ENCODE measurements at places on chromosomes 4 and X.

DNA sequence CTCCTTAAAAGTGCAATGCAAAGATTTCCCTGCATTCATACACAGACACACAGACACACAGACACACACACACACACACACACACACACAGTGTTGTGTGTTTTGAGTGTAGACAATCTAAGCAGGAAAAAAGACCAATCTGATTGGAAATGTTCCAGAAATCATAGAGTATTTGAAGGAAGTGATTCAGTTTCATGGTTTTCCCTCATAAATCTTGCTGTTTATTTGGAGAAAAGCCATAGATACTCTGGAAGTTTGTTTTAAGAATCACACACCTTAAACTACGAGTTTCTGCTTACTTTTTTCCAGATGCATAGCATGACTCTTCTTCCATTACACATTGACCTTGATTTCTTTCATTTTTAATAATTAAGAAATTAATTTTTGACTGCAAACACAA, 298.5 kb upstream of the BMP3 start:
- DNase-seq, result no peak

DNA sequence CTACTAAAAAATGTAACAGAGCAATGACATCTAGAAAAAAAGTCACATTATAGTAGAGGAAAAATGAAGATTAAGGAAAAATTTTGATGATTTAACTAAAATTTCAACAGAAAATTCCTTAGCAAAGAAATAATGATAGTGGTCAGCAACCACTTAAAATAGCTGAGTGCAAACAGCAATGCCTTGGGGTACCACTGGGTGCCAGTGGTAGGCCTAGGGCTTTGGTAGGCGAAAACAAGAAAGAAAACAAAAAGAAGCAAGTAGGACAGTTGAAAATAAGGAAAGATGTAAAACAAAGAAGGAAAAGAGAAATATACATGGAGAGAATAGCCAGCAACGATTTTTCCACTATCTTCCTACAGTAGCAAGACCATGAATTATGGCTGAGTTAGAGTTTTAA, 313.5 kb upstream of the IRS4 start:
- DNase-seq, result no peak

DNA sequence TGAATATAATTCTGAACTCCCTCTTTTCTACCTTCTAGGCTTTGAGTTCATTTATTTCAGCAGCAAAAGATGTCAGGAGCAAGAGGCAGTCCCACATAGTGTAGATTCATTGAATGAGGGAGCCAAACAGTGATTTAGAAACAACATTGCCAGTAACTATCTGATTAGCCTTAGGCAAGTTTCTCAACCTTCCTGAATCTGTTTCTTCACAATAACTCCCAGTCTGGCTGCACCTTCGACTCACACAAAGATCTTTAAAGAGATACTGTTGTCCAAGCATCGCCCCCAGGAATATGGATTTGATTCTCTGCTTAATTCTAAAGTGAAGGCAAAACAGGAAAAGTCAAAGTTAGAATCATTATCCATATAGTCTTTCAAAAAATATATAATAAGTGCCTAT, 1026.2 kb downstream of the DMD start:
- DNase-seq, result no peak

- DNase-seq, result no peak
Measured at GRCh38 chrX:123743312-123743711, 10.5 kb upstream of the THOC2 start.

GRCh38 chrX:123590842-123591486, 141.9 kb downstream of the THOC2 start:
- DNase-seq, result no peak

DNA sequence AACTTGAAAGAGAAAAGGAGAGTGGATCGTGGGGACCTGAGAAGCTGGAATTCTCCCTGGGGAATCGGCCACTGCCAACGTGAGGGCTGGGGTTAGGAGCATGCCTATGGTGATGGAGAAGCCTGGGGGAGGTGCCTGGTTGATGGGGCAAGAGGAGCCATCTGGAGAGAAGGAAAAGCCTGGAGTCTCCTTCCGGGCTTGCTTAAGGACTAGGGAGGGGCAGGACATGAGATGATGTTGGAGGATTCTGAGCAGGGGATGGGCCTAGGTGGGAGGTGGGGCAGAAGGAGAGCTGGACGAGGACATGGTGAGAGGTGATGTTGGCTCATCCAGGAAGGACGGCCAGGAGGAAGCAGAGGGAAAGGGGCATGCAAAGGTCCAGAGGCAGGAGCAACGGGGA, 35.0 kb upstream of the GYG2 start:
- DNase-seq, result no peak

GRCh38 chr4:129394635-129395034, 298.7 kb downstream of the C4orf33 start:
- DNase-seq, result no peak

DNA sequence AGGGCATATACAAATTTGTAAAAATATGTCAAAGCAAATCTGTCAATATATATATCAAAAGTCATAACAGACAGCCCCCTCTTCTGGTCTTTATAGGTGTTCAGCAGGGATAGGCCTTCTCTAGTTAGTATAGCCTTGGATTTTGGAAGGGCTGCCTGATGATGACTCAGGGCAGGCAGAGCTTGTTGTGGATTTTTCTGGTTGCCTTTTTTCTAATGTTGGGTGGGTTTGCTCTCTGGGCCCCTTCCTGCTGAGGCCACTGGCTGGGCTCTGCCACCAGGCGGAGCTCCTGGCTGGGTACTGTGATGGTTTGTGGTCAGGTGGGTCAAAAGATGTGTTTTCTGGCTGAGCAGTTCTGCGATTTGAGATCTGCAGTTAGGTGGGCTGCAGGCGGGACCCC, 294.2 kb downstream of the GRIA2 start:
- DNase-seq, result no peak

- DNase-seq, result no peak
Measured at GRCh38 chrX:27863809-27864208, 56.0 kb downstream of the MAGEB10 start.

GRCh38 chr4:42644897-42645296, 12.0 kb downstream of the ATP8A1 start:
- DNase-seq, result no peak

GRCh38 chr4:53322696-53323095, 43.2 kb downstream of the SCFD2 start:
- no peak for DNase-seq

- no peak for DNase-seq
Measured at GRCh38 chr4:6625256-6625655, 15.2 kb upstream of the MRFAP1 start.

GRCh38 chr4:98950925-98951324, 22.0 kb upstream of the EIF4E start:
- DNase-seq, result no peak

GRCh38 chr4:72031868-72032608, at the start of gene NPFFR2:
Gene NPFFR2, plus strand, starts transcription at chr4:72032000. Its CDS starts 96,592 bp downstream, at chr4:72128592.
- DNase-seq, result no peak

GRCh38 chr4:80103629-80104028, 30.6 kb upstream of the ANTXR2 start:
- no peak for DNase-seq

DNA sequence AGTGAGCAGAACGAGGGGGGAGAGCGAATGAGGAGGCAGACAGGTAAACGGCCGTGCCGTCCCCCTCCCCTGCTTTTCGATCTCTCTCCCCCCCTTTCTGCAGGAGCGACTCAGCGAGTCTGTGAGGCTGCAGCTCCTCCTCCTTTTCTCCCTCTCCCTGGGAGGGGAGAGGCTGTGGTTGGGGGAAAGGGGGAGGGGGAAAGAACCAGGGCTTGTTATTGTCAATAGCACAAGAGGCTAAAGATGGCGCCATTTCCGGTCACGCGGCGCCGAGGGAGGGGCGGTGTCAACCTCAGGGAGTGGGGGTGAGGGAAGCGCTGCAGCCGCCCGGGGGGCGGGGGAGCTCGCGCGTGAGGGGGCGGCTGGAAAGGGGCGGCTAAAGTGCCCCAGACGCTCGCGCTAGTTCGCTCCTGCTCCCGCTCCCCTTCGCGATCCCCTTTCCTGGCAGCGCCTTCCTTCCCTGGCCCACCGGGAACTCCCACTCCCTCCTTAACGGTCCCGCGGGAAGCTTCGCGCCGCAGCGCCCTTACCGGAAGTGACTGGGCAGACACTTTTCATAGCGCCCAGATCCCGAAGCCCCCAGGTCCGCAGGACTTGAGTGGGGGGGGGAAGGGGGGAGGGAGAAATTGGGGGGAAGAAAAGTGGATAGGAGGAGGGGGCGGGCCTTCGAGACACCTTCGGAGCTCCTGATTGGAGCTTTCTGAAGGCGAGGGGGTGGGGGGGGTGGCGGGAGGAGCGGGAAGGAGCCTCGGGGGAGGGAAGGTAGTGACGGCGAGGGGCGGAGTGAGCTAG, at the start of gene CUL4B:
Gene CUL4B (minus strand): TSS at position 121 of the 792 bp plus-strand sequence. CDS start 324 bp downstream, outside the sequence.
- peak; percentile 76 for DNase-seq

- no peak for DNase-seq
Measured at GRCh38 chr4:111699165-111699564, 446.1 kb upstream of the FAM241A start.

- DNase-seq, result no peak
Measured at GRCh38 chrX:13412208-13412600, 92.4 kb upstream of the ATXN3L start.
